Sigmoid colon (tissue), 7 donors: ENCODE measurements at places on chromosomes 16 and 17.

DNA sequence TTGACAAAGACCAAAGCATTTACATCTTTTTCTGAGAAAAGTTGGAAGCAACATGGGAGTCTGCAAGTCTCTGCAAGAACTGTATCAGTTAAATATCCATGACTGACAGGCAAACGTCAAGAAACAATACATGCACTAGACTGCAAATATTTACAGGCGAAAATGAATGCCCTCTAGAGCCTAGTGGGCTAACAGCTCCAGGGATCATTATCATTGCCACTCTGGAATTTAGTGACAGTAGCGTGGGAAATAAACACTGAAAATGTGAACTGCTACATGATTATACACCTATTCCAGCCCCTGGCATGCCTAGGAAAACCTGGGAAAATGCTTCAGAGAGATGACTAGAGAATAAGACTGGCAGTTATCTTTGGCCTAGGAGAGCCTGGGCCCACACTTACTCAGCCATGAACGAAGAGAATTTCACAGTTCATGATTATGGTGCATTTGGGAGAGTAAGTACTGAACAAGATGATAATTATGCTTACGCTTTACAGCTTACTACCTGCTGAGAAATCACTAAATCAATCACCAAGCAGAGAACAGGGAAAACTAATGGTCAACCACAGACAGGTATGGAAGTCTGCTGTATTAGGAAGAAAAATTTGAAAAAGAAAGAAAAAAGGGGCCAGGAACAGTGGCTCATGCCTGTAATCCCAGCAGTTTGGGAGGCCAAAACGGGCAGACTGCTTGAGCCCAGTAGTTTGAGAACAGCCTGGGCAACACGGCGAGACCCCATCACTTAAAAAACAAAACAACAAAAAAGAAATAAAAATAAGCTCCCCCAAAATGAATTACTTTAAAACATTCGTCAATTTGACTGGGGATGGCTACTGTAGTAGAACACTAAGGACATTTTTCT, 66.6 kb upstream of the CLEC18B start:
- DNase-seq = no peak

DNA sequence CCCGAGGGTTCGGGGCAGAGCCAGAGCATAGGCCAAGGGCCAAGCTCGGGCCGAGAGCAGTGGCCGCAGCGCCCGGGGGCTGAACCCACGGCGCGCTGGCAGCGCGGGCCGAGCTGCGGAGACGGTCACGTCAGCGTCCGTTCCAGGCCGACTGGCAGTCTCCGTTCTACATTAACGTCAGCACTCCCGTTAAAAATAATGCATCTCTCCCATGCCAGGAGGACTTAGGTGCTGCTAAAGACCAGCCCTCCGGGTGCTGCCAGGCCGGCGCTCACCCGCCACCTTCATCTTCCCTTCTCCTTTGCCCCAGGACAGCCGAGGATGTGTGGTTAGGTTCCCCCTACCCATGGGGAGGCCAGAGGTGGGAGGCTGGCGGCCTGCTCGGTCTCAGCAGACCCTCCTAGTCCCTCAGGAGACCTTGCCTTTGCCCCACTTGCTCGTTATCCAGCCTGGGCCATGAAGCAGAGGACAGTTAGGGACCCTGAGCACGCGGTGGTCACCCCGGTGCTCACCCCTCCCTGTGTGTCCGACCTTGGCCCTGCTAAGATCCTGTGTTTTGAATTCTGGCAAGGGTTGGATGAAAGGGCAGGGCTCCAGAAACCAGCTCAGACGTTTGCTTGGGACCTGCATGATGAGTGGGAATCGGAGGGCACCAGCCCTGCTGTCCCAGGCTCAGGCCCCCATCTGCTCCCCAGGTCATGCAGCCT, 572 bp downstream of the MPG start:
- peak; percentile 77 for DNase-seq

DNA sequence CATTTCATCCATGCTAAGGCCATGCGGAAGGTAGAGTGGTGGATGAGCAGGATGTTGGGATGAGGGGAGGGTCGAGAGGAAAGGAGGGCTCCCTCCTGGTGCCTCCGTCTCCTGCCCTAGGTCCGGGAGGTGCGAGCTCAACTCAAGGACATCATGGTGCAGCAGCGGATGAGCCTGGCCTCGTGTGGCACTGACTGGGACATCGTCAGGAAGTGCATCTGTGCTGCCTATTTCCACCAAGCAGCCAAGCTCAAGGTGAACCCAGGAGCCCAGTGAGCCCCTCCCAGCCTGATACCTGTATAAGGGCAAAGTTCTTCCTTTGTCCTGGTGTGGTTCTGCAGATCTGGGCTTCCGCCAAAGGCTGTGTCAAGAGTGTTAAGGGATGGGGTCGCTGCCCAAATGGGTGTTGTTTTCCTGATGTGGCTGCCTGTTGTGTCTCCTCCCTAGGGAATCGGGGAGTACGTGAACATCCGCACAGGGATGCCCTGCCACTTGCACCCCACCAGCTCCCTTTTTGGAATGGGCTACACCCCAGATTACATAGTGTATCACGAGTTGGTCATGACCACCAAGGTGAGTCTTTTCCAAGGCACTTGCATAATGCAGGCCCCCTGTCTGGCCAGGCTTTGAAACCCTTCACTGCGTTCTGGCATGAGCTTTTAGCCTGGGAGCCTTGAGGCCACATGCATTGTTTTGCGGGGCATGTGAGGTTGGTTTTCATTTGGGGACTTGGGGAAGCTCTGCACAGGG, 14.9 kb downstream of the DHX38 start:
- DNase-seq = no peak

GRCh38 chr16:67652578-67653127, 7.4 kb downstream of the ACD start:
- DNase-seq = no peak

DNA sequence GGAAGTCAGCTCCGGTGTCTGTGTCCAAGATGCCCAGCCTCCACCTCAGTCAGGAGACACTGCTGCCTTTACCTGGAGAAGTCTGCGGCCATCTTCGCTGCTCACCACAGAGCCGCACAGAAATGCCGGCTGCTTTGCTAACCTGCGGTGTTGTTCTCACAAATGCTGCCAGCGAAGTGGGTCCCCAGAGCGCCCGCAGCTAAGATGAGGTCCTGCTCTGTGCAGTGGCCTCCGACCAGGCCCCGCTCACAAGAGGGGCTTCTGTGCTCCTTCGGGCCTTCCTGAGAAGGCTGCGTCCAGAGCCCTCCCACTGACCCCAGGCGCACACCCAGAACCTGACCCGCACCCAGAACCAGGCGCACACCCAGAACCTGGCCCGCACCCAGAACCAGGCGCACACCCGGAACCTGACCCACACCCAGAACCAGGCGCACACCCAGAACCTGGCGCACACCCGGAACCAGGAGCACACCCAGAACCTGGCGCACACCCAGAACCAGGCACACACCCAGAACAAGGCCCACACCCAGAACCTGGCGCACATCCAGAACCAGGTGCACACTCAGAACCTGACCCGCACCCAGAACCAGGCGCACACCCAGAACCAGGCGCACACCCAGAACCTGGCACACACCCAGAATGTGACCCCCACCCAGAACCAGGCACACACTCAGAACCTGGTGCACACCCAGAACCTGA, 51.5 kb upstream of the FASN start:
- DNase-seq = no peak

GRCh38 chr16:78844682-78845081, 745.2 kb downstream of the WWOX start:
- no peak for DNase-seq

DNA sequence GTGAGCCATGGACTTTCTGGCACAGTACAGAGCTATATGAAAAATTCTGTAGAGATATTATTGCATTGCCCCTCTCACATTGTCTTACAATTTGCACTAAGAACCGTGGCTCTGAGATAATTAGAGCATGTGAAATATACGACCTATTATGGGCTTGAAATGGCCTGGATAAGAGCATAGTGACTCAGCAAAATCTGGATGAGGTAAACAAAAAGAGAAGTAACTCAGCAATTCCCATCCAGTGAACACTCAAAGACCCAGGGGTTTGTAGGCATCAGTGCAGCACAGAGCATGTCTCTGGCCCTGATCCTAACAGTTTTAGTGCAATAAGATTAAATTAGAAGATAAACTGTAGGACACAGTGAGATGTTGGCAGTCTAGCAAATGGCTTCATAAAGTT, 317.2 kb upstream of the MYOCD start:
- no peak for DNase-seq

GRCh38 chr17:79559111-79559887, 51.6 kb downstream of the RBFOX3 start:
- peak; percentile 29 for DNase-seq

DNA sequence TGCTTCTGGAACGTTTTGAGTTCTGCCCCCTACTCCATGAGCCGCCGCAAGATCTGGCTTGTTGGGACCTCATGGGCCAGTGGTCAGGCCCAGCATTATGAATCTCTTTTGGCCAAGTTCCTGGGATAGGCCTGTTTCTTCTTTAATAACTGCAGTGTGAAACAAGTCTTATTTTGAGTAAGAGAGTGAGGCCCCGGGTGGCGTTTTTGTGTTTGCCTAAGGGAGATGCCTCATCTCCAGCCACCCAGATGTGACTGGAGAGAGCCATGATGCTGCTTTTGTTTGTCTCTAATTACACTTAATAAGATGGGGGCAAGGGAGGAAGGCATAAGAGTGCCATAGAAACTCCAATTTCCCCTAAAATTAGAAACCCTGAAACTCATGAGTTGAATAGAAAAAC, 39.8 kb downstream of the KSR1 start:
- DNase-seq = no peak

GRCh38 chr17:47914306-47914948, 18.4 kb downstream of the SP2 start:
- DNase-seq = no peak

DNA sequence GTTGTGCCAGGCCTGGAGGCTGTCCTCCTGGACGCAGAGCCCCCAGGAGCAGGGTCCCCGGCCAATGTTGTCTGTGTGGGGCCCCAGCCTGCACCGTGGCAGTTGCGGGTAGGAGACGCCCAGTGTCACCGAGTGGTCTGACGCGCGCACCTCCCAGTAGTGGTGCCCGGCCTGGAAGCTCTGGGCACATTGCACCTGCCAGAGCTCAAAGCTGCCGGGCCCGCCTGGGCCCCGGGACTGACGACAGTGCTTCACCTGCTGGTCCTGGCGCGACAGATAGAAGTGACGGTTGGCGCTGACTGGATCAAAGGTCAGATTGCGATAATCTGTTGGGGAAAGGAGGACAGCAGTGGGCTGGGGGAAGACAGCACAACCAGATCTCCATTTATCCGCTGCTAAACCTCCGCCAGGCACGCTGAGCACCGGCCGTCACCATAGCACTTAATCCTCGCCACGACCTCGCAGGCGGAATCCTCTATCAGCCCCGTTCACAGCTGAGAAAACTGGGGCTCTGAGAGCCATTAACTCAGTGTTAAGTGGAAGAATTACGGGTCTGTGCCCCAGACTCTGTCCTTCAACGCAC, 5.6 kb downstream of the TRIM65 start:
- DNase-seq = peak; percentile 59

- no peak for DNase-seq
Measured at GRCh38 chr17:17834974-17835373, 1.8 kb downstream of the SREBF1 start.

DNA sequence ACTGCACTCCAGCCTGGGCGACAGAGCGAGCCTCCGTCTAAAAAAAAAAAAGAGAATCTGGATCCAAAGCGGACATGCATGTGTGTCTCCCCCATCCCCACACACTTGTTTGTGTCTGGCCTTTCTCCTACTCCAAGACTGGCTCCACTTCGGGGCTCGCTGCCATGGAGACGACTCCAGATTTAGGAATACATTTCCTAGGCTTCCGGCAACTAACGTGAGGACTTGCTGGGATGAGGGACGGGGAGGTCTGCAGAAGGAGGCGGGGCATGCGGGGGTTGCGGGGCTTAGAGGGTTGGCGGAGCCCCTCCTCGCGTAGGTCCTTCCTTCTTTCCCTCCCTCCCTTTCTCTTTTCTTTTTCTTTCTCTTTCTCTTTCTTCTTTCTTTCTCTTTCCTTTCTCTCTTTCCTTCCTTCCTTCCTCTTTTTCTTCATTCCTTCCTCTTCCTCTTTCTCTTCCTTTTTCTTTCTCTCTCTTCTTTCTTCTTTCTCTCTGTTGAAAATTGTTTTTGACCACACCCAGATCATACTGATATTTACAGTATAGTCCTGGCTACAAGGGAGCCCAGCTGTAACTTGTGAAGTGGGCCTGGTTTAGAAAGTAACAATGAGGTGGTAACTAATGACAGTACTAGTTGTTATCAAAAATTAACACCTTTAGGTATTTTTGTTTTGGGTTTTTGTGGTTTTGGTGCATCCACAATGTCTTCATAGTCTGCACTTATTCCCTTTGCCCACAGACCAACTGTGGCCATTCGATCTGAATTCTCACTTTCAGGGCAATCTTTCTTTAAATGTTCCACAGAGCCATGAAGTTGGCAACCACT, 25.2 kb downstream of the MIS12 start:
- DNase-seq = peak; percentile 70

GRCh38 chr16:89924925-89925307, 1.8 kb downstream of the TUBB3 start:
- DNase-seq = no peak

DNA sequence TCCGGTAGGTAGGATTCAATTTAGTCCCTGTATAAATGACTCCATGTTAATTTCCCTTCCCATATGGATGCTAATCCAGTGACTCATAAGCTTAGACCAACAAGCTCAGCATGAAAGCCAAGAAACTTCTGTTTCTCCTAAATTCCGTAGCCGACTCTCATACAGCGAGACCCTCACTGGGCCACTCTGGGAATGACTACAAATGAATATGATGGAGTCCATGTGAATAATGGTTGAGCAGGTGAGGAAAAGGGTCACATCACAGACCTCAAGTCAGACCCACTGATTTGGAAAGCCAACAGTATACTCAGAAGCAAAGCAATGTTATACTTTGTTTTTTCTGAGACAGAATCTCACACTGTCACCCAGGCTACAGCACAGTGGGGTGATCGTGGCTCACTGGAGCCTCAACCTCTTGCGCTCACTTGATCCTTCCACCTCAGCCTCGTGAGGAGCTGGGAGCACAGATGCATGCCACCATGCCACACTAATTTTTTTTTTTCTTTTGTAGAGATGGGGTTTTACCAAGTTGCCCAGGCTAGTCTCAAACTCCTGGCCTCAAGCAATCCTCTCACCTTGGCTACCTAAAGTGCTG, 14.6 kb downstream of the RSL1D1 start:
- no peak for DNase-seq

DNA sequence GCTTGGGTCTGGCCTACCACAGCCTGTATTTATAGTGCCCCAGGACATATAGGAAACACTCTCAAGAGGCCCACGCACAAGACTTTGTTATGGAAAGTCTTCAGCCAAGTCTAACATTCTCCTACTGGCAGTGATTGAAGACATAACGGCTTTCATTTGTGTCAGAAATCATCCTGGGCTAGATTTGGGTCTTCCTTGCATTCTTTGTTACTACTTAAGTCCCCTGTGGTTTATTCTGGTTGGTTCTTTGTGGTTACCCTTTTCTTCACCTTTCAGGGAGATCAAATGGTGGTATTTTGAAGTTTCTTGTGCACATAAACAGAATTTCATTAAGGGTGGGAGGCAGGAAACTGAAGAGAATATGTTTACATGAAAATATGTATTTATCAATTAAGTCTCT, 37.7 kb downstream of the REXO5 start:
- DNase-seq = no peak

- no peak for DNase-seq
Measured at GRCh38 chr17:34370376-34370996, 7.5 kb upstream of the CCL1 start.

- no peak for DNase-seq
Measured at GRCh38 chr16:27503662-27504061, 46.1 kb downstream of the GTF3C1 start.
